Cardiac fibroblast (primary cell): ENCODE measurements at places on chromosomes 12 and 14.

DNA sequence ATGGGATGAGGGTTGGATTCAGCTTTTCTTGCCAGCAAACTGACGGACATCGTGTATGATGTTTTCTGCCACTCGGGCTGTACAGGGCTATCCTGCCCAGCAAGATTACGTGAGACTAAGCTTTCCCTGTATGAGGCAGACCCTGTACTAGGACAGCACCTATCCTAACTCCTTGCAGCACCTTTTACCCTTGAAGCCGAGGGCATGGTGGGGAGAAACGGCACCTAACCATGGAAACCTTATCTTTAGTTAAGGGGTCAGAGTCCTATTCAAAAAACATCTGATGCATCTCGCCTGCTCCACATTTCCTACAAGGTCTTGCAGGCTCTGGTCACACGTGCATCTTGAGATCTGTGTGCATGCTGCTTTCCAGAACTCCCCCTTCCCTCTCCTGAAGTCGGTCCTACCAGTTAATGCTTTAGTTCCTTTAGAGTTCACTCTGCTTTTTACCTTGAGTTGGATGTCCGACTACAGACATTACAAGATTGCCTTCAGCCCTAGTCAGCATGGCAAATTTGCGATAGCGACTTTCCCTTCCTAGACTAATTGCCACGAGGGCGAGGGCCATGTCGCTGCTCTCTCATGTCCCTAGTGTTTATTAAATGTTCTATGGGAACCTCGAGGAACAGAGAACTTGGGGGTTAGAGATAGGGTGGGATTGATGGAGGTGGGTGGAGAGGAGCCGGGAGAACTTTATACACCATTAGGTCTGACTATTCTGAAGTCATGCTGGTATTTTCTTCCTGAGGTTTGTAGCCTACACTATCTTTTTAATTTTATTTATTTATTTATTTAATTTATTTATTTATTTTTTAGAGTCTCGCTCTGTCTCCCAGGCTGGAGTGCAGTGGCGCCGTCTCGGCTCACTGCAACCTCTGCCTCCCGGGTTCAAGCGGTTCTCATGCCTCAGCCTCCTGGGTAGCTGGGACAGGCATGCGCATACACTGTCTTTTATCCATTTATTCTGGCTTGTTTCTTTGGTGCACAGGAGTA is 6.6 kb downstream of the RAN start:
- DNase-seq = no peak

DNA sequence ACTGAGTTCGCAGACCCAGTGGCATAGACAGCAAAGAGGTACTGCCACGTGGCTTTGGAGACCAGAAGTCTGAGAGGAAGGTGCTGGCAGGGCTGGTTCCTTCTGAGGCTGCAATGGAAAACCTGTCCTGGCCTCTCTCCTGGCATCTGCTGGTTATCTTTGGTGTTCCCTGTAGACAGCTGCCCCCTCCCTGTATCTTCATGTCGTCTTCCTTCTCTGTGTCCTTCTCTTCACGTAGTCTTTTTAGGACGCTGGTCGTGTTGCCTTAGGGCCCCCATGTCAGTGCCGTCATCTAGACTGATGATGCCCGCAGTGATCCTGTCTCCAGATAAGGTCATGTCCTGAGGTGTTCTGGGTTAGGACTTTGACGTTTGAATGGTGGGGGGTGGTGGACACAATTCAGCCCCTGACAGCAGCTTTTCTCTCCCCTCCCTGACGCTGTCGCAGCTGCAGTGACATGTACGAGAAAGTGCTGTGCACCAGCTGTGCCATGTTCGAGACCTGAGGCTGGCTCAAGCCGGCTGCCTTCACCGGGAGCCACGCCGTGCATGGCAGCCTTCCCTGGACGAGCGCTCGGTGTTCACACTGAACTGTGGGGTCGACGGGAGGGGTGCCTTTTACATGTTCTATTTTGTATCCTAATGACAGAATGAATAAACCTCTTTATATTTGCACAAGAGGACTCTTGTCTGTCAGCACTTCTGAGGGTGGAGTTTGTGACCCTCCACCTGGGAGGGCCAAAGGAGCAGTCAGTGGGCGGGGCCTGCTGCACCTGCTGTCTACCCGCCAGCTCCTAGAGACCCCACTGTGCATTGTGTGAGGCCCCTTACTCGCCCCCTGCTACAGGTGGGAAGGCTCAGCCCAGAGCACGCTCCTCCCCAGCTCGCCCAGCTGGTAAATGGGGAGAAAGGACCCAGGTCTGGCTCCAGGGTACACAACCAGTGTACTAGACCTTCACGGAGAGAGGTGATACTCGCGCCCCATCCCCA is 6.3 kb downstream of the SIVA1 start:
- no peak for DNase-seq

DNA sequence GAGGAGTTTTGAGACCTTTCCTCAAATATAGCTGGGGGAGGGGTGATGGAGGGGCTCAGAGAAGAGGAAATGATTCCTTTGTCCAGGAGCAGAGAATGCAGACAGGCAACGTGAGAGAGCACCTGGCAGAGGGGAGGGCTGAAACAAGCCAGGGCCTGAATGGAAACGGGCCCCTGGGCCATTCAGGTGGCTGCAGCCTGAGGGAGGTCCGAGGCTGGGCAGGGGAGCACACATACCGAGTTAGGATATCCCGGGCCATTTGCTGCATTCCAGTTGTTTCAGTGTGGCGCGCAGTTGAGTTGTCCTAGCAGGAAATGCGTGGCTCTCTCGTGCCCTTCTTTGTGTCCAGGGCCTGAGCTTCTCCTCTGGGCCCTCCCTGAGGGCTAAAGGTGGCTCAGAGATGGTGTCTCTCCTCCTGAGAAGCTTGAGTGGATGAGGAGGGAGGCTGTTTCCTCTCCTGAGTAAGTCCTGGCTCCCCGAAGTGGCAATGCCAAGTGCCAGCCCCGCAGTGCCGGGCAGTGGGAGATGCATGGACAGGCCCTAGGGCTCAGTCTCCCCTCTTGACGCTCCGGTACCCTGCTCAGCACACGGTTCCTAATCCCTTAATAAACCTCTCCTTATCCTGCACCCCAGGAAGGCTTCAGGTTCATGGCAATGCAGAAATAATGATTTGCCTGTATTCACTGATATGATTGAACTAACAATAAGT is 85.5 kb upstream of the VRK1 start:
- DNase-seq = no peak

DNA sequence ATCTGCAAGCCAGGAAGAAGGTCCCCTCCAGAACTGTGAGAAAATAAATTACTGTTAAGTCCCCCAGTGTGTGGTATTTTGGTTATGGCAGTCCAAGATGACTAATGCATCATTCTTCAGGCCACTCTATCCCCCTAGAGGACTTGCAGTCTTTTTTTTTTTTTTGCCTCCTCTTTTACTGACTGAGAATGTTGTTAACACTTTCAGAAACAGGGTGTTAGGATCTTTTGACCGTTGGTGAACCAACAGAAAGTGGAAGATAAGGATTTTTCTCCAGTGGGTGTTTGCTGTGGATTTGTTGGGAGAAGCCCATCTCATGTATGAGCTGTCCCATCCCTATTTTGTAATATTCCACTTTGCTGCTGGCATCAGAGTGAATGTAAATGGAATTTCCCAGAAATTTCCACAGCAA is 37.8 kb downstream of the MARK3 start:
- DNase-seq = peak; percentile 77

DNA sequence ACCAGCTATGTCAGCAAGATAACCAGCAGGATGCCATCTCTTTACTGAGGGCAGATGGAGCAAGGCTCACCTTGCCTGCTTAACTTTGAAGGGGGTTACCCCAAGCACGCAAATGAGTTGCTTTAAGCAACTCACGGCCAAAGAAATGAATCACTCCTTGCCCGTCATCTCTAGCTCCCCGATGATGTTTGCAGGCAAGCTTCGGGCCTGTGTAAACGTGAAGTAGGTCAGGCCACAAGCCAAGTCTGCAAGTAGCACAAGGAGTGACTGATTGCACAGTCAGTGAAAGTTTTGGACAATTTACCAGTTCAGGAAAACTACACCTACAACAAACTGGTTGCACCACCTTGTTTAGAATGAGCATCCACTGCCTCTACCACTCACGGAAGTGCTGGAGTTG is 699.7 kb upstream of the TBX3 start:
- peak; percentile 88 for DNase-seq
